NCI-H345 (cell line): ENCODE measurements at places on chromosomes 4 and X.

DNA sequence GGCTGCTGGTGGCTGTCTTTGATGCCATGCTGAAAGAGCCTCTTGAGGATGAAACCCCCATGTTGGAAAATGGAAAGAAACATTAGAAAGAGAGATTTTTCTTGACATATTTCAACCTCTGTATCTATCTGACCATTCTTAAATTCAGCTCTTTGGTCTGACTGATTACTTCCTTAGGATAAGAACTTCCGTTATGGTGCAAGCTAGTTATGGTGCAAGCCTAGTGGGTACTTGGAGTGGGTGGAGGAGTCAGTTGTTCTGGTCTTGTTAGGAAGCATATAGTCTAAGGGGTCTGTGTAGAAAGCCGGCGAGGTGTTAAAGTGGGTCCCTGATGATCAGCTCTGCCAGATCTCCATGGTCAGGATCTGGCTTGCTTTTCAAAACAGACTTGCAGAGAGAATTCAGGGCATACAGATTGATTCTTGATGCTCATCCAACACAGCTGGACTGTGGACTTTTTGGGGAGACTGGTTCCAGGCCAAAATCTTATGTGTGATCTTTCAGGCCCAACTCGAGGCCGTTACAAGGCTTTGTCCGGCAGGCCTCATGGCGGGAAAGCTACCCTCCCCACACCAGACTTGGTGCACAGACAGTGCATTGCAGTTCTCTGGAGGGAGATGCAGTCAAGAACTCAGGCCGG, 82.8 kb upstream of the BOD1L1 start:
- no peak for DNase-seq

- no peak for DNase-seq
Observed at GRCh38 chr4:6662591-6662990, 22.1 kb downstream of the MRFAP1 start.

DNA sequence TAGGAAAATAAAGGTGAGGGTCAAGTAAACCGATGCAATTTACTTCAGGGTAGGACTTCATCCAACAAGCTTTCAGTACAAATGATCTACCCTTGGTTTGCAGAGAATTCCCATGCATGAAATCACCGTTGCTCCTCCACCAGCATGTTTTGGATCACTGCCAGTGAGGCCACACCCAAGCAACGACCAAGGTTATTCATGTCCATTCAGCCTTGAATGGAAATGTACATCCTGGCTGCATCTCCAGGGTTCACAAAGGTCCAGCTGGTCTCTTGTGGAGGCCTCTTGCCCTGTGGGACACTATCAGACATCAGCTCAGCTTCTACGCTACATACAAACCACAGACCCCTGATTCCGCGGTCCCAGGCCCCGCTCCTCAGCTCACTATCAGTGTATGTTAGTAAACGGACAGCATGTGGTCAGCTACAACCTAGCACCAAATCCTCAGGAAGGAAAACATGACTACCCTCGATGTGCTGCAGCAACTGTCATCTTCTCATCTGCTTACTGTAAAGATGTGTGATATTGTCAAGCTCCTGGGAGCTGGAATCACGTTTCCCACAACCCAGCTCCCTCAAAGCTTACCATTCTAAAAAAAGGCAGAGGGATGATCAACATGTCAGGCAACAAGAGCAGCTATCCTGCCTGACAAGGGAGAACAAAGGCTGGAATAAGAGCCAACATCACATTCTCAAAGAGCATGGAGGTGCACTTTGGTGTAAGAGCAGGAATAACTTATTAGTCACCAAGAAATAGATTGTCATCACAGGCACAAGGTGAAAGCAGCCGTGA, 4.9 kb downstream of the LYAR start:
- DNase-seq, result no peak

GRCh38 chr4:98517218-98518021, 141.0 kb downstream of the TSPAN5 start:
- DNase-seq, result no peak

GRCh38 chr4:94559351-94559806, 107.6 kb downstream of the PDLIM5 start:
- no peak for DNase-seq

GRCh38 chr4:106691749-106692148, 323.2 kb upstream of the GIMD1 start:
- no peak for DNase-seq

GRCh38 chrX:148649145-148649795, 148.9 kb downstream of the AFF2 start:
- no peak for DNase-seq

GRCh38 chr4:8365951-8366350, 74.6 kb downstream of the ACOX3 start:
- no peak for DNase-seq

GRCh38 chrX:47637546-47638195, 7.9 kb upstream of the CFP start:
- no peak for DNase-seq

DNA sequence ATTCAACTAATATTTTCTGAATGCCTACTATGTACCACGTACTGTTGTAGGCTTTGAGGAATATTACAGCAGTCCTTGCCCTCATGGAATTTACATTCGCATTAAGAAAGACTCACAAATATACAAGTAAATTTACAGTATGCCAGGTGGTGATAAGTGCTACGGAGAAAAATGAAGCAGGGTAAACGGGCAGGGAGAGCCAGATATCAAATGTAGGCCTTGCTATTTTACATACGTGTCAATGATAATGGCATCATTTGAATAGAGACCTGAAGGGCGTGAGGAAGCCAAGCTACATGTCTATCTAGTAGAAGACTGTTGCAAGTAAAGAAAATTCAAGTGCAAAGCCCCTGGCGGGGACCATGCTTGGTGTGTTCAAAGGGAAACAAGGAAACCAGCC, 65.2 kb downstream of the AMMECR1 start:
- DNase-seq, result no peak

DNA sequence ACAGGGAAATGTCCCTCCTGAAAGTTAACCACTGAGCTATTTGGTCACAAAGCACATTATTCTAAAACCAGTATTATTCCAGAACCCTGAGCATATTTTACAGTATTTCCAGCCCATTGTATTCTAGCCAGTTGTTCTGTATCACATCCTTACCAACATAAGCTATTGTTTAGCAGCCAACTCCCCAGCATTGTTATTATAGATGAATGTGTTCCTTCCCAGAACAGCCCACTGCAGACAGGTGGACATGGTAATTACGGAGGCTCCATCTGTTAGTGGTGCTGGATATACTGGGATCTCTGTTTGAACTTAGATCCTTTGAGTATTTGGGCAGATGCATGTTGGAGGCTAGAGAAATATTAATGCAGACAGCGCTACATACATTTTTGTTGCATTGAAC, 126.1 kb downstream of the MGST2 start:
- no peak for DNase-seq

DNA sequence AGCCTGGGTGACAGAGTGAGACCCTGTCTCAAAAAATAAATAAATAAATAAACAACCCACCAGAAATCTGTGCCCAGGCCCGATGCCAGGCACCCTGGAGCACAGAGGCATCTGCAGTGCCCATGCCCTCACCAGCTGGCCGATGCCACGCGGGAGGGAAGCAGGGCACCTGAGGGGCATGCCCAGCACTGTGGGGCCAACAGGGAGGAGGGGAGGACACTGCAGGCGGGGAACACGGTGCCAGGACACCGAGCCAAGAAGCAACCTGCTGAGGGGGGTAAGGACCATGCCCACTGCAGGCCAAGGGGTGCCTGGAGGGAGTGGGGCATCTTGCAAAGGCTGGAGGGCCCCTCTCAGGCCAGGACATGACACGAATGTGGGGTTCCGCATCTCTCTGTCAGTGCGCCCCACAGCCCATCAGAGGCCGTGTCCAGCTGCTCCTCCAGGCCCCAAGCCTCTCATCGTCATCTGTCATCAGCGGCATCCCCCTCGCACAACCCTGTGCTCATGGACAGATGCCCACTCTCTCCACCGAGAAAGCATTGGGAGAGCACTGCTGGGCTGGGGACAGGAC, 13.3 kb upstream of the DUSP9 start:
- DNase-seq, result no peak

GRCh38 chr4:163562496-163562895, 68.0 kb downstream of the TMA16 start:
- DNase-seq, result no peak

DNA sequence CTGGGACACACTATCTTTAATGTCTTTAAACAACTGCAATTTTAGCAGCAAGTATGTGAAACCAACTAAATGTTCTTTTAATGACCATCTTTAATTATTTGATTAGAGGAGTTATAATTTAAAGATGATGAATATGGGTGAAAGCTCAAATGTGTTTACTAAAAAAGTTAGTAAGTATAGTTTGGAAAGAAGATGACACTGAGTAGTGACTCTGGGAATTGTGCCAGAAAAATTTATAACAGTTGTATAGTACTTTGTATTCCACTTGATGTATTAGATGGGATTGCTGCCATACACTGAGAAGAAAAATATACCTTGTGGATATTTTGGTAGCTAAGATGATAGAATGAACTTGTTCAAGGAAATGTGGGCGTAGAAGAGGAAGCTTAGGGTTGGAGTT, 19.5 kb upstream of the PACRGL start:
- DNase-seq, result no peak
